ENCODE measurements at places on chromosomes 2 and 18.

GRCh38 chr2:36676364-36676763, 20.1 kb upstream of the VIT start:
- DNase-seq, result no peak

DNA sequence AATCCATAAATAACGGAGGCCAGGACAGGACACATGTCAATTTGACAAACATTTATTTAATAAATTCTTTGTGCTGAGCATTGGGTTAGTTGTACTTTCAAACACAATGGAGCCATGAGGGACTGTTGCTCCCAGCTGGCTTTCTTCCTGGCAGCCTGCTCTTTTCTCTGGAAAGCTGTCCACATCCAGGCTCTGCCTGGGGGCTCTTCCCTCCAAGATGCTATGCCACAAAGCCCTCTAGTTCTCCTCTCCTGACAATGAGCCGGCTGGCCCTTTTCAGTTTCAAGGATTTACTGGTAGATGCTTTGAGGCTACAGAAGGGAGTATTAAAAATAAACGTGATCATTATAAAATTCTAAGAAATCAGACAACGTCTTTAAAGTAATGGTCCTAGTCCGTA, 44.1 kb upstream of the SLC14A2 start:
- no peak for DNase-seq

GRCh38 chr18:36811430-36811829, 17.4 kb downstream of the TPGS2 start:
- no peak for DNase-seq

DNA sequence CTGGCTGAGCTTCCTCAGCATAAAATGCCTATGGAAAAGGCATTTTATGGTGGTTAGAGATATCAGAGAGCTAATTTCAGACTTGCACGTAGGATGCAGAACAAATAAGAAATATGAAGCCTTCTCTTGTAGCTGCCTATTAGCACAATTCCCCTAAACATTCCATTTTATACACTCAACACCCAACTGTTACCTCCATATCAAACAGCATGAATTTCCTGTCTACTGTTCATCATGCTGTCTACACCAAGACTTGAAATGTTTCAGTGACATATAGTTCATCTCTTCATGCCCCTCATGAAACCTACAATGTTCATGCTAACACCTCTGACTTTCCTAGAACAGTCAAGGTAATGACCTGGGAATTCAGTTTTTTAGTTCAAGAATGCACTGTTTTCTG, 249.9 kb downstream of the PIEZO2 start:
- DNase-seq, result no peak

DNA sequence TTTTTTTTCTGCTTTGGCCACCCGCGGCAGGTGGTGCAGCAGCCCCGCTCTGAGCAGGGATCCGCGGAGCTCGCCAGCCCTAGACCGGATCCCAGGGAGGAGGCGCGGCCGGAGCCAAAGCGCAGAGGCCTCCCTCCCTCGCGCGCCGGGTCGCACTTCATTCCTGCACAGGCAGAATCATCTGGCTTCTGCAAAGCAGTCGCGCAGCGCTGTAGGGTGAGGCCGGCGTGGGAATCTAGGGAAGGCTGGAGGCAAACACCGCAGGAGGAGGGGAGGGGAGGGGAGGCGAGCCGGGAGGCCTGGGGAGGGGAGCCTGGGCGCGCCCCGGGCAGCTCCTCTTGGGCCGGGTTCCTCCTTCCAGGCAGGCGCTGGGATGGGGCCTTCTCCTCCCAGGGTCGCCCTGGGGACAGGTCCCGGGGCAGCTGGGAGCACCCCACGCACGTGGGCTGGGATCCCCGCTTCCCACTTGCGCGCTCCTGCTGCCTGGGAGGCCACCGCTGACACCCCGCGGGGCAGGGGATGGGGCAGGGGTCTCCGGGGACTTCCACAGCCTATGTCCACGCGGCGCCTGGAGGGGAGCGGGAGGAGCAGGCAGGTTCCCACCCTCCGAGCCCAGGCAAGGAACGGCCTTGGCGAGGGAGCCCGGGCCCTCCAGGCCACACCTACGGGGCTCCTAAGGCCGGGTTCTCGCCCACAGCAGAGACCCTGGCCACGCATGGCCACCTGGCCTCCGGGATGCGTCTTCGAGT, 45.0 kb downstream of the MBP start:
- no peak for DNase-seq
